Bladder microvascular endothelial cell (primary cell): ENCODE measurements at places on chromosomes 3 and 15. TPM values are rescaled to one million over a fixed set of nuclear protein-coding genes. Genes with fewer than 3 reads are reported as not detected.

ABTB1 gene
- 9.3 and 11.8 TPM in 2 replicates for total RNA-seq

AMIGO3 gene
- not detected in 2 replicates for total RNA-seq

ISLR gene
- 0.06 and 0.32 TPM in 2 replicates for total RNA-seq

IL12A gene
- total RNA-seq = 0.76 and 0.81 TPM in 2 replicates

CX3CR1 gene
- not detected in 2 replicates for total RNA-seq

PEX5L gene
- total RNA-seq = not detected in 2 replicates

BFSP2 gene
- not detected in 2 replicates for total RNA-seq

FGF7 gene
- not detected in 2 replicates for total RNA-seq

ARPC4 gene
- total RNA-seq = 179 and 237 TPM in 2 replicates

CAMK2N2 gene
- total RNA-seq = 0.13 TPM in 1 of 2 replicates, not detected in the other
